ENCODE measurements at places on chromosomes 13 and 19.

DNA sequence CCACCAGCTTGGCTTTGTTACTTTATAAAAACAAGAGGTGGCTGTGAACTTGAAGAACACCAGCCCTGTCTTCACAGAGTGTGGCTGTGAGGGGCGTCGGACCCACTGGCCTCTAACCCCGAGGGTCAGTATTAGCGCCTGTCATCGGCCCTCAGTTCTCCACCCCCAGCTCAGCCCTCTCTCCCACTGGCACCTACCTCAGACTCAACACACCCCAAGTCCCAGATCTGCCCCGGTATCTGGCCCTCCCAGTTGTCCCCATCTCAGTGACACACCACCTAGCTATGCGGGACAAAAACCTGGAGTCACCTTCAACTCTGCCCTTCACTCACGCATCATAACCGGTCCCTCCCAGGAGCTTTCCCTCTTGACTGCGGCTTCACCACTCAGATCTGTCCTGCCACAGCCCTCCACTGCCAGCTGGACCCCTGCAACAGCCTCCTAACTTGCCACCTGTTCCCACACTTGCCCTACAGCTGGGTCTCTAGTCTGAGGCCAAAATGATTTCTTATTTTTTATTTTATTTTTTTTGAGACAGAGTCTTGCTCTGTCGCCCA, 45.4 kb downstream of the PEPD start:
- no peak for DNase-seq

DNA sequence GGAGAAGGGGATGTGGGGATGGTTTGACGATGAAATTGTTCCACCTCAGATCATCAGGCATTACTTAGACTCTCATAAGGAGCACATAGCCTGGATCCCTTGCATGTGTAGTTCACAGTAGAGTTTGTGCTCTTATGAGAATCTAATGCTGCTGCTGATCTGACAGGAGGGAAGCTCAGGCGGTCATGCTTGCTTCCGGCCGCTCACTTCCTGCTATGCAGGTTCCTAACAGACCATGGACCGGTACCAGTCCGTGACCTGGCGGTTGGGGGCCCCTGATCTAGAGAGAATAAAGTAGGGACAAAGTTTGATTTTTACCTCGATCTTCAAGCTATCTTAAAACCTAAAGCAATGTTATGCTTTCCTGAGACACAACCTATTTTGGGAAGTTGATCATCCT, 373.8 kb upstream of the ARGLU1 start:
- no peak for DNase-seq

DNA sequence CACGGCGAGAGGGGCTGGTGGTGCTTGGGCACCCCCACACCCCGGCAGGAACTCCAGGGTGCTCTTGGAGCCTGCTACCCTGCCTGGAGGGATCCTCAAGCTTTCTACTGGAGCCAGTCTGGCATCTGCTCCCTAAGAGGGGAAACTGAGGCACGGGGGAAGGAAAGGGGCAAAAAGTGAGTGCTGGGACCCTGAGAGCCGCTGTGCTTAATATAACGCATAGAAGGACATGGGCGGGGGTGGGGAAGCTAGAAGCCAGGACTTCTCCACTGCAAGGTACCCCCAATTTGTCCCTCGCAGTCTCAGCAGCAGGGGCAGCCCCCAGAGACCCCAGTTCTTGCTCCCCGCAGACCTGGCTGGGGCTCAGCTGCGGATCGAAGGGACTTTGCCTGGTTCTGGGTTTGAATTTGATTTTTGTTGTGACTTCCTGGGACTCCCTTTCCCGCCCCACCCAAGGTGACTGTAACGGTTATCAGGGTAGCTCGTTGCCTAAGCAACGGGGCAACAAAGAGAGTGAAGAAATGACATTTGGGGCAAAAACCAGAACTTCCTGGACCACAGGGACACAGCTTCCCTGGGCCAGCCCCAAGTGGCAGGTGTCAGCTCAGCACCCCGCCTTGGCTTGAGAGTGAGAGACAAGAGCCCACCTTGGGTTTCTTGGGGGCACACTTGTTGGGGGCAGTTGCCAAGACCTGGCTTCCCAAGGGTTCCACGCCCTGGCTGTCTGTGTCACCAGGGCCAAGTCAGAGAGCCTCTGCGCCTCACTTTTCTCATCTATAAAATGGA, 638 bp downstream of the ADGRE5 start:
- DNase-seq: peak; percentile 89

GRCh38 chr19:39270036-39270871, 2.1 kb downstream of the IFNL2 start:
- DNase-seq: no peak

DNA sequence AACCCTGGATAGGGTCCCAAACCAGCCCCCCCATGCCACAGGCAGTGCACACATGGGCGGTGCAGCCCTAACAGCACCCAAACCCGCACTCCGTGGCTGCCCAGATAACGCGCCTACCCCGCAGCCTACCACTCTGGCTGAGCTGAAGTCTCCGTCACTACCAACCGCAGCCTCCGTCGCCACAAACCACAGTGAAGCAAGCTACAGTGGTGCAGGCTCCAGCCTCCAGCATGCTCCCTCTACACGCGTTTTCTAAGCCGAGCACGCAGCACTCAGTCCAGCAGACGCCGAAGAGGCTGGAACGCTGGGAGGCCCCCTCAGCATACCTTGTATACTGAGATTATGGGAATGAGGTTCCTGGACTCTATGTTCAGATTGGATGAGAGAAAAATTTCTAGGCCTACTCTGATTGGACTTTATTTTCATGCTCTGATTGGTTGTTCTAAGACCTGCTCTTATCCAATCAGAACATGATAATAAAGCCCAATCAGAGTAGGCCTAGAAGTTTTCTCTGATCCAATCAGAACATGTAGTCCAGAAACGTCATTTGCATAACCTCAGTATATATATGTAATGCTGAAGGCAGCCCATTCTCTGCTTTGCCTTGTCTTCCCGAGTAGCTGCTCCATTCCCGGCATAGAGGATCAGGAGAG, 56.7 kb upstream of the C1QTNF9B start:
- no peak for DNase-seq

DNA sequence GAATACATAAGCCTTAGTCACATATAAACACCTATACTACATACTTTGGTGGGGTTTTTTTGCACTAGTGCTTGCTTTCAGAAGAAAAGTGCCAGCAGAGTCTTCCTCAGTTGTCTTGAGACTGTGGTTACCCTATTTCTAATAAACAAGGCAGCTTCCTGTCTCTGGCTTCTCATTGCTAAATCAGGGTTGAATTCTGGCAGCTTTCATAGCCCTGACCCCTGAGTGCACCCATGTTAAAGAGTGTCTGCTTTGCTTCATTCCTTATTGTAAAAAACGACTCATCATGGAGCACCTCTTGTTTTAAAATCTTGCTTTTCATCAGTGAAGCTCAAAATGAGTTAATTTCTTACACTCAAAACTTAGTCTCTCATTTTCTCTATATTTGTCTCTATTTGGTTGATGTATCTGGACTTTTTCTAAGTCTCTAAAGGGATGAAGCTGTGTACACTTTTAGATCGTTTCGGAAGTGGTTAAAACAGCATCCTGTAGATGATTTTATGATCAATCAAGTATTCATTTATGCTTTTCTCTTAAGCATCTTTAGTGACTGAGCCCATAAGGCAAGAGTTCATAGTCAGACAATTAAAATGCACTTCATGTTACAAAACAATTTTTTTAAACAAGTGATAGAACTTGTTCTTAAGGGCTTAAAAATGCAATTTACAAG, 72.1 kb downstream of the KLF12 start:
- DNase-seq: peak; percentile 39

DNA sequence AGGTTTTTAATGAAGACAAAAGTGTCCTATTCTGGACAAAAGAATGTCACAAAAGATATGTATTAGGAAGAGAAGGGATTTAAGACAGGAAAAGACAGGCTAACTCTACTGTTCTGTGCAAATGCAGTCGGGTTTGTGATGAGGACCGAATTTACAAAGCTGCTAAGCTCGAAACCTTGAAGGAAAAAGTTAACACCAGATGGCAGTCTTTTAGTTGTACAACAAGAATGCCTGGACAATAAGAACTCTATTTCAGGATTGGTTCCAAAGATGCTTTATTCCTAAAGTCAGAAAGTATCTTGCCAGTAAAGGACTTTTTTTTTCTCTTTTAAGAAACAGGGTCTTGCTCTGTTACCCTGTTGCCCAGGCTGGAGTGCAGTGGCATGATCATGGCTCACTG, 51.1 kb downstream of the HS6ST3 start:
- no peak for DNase-seq

DNA sequence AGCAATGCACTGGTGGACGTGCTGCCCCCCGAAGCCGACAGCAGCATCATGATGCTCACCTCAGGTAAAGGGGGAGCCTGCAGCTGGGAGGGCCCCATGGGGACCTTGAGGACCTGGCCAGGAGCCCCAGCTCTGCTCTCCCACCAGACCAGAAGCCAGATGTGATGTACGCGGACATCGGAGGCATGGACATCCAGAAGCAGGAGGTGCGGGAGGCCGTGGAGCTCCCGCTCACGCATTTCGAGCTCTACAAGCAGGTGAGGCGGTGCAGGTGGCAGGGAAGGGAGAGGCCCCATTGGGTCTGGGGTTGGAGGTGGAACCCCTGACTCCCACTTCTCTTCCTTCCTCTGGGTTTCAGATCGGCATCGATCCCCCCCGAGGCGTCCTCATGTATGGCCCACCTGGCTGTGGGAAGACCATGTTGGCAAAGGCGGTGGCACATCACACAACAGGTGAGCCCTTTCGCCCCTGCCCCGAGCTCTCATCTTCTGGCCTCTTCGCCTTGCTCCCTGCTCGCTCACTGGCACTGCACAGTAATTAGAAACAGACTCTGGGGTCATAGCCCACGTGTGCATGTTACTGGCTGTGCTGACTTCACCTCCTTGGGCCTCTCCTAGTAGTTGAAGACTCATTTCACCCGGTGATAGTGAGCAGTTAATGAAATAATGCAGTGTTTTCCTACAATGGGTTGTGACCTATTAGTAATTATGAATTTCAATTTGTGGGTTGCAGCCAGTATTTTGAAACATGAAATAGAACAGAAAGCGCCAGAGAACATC, 3.6 kb downstream of the PSMC4 start:
- DNase-seq: no peak

- DNase-seq: no peak
Measured at GRCh38 chr13:73676550-73677047, 457.6 kb downstream of the KLF12 start.
